NCI-H1417 (cell line): ENCODE measurements at places on chromosomes 7 and 10.

DNA sequence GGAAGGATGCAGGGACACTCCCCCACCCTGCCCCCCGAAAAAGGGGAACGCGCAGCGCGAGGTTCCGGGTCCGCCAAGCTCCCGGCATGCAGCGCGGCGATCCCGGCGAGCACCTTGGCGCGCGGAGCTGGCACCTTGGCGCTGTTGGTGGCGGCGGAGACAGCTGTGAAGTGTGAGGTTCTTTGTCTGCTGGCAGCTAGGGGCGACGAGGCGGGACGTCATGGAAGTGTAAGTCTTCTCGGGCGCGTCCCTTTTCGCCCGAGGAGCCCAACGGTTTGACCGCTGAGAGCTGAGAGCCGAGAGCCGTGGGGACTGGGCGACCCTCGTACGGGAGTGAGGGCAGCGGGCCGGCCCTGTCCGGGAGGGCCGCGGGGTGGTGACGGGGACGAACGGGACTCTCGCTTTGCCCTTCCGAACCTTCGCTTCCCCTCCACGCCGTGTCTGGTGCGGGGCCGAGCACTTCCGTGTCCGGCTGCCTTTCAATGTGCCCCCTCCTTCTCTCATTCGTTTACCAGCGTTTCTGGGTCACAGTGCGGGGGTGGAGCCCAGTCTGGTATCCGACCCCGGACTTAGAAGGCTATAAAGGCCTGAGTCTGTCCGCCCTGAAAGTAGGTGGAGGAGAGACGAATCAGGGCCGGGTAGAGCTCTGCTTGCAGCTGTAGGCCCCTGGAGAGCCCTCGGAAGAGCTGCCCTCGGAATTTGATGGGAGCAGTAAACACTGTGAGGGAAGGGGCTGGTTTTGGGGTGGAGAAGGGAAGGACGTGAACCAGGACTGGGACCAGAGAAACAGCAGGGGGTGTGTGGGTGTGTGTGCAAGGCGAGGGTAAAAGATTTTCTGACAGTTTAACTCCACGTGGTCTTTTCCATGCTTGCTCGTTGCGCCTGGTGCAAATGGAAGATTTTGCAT is at the start of gene CRCP:
Gene CRCP, plus strand, starts transcription at position 105 of the 907 bp plus-strand sequence. Its CDS starts 116 bp downstream, at position 221.
- DNase-seq = peak; percentile 90

GRCh38 chr7:40795607-40796006 is 660.8 kb downstream of the SUGCT start:
- DNase-seq = no peak

DNA sequence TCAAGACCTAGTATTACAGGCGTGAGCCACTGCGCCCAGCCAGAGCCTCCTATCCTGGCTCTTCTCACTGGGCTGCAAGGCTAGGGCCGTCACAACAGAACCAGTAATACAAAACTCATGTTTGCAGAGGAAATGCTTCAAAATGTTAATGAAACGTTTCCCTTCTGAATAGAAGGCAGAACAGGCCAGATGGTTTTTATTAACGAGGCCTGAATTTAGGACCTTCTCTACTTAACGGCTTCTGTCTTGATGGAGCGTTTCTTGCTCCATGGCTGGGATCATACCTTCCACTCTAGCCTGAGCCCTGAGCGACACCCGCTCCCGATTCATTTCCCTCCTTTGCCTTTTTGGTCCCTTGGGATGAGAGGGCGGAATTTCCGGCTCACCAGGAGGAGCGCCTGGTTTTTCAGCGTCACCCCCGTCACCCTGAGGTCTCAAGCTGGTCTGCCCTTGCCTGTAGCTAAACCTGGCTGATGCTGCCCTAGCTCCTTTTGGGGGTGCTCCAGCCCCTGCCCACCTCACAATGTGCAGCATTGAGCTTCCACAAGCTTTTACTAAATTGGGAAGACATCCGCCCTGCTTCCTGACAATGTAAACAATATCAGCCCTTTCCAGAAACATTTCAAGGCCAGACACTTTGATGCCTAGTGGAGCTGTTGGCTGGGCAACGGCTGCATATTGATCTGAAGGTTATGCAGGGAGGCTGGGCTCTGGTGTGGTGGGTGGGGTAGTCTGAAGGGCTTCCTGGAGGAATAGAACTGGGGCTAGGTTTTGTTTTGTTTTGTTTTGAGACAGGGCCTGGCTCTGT is 5.2 kb downstream of the CLIP2 start:
- DNase-seq = no peak

DNA sequence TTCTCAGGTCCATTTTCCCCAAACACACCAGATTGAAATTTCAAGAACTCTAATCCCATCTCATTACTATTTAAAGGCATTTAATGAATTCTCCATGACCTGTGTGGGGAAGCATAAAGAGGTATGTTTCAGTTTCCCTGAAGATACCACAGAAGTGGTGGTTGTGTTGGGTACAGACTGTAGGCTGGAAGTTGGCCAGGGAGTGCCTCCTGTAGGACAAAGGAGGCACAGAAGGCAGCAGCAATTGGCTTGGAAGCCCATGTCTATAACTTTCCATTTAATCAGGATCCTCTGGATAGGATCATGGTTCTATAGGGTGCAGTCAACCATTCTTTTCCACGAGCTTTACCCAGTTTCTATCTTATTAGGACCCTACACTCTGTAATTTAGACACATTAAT is 8.6 kb upstream of the BET1 start:
- no peak for DNase-seq

DNA sequence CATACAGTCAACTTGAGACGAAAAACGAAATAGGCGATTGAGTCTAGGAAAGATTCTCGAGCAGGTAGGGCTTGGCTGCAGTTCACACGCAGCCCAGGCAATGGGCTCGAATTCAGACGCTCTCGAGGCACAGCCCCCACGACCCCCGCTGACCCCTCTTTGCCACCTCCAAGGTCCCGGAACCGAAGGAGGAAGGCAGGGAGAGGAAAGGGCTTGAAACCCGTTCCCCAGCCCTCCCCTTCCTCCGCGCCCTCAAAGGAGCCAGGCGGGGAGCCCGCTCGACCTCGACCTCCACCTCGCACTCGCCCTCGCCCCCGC is 441 bp downstream of the CCDC186 start:
- DNase-seq = no peak

- no peak for DNase-seq
These were observed 697 bp downstream of the ARPC1A start for GRCh38 chr7:99326408-99326782.

GRCh38 chr10:85319826-85320225 is 991.4 kb downstream of the CCSER2 start:
- peak; percentile 47 for DNase-seq

- no peak for DNase-seq
These were observed 185.9 kb upstream of the ASAH2 start for GRCh38 chr10:50437248-50437647.

- no peak for DNase-seq
These were observed 2.1 kb downstream of the ENTPD7 start for GRCh38 chr10:99661377-99661763.

GRCh38 chr10:90960355-90960814 is 39.5 kb upstream of the ANKRD1 start:
- no peak for DNase-seq

GRCh38 chr7:130279286-130279685 is 12.6 kb downstream of the CPA2 start:
- DNase-seq = no peak

DNA sequence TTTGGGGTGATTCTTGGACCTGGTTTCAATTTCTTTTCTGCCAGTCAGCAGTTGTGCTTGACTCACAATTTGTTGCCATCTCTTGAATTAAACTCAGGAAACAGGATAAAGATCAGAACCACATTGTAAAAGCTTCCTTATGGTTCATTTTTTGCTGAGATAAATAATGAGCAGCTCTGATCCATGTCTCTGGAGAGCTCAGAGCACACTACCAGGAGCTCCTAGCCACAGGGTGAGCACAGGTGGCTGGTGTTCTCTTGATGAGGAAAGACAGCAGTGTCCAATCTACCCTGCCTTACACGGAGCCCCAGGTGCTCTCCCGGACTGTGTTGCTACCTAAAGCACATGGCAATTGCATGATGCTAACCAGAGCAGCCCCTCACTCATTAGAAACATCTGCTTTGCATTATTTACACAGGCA is 17.2 kb upstream of the FAM170B start:
- no peak for DNase-seq

- DNase-seq = no peak
These were observed 46.3 kb downstream of the INSYN2A start for GRCh38 chr10:127150136-127150535.

GRCh38 chr7:23456093-23456492 is 14.2 kb downstream of the IGF2BP3 start:
- no peak for DNase-seq

DNA sequence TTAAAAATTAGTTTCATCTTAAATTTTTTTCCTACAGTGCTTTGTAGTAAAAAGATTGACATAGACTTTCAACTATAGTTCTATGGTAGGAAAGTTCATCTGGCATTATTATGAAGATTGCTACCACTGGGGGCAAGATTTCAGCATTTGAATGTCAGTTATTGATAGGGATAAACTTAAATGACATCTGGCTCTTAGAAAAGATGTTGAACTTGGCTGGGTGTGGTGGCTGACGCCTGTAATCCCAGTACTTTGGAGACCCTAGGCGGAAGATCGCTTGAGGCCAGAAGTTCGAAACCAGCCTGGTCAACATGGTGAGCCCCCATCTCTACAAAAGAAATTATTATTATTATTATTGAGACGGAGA is 1.4 kb upstream of the TRA2A start:
- DNase-seq = no peak

DNA sequence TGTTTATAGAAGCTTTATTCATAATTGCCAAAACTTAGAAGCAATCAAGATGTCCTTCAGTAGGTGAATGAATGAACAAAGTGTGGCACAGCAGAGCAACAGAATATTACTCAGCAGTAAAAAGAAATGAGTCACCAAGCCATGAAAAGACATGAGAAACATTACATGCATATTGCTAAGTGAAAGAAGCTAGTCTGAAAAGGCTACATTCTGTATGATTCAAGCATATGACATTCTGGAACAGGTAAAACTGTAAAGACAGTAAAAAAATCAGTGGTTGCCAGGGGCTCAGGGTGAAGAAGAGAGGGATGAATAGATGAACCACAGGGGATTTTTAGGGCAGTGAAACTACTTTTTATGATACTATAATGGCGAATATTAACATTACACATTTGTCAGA is 80.9 kb upstream of the APBB1IP start:
- DNase-seq = no peak

DNA sequence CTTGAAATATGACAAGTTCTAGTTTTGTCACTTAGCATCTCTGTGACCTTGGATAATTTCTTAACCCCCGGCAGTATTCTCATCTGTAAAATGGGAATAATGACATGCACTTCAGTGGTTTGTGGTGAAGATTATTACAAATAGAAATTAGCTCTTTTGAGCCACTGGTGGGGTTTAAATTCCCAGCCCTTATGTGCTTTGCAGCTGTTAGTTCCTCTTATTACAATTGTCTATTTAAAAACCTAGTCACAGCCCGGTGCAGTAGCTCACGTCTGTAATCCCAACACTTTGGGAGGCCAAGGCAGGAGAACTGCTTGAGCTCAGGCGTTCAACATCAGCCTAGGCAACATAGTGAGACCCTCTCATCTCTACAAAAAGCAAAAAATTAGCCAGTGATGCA is 30.1 kb downstream of the CAV1 start:
- DNase-seq = no peak

GRCh38 chr10:72344932-72345331 is 9.8 kb downstream of the DNAJB12 start:
- no peak for DNase-seq

DNA sequence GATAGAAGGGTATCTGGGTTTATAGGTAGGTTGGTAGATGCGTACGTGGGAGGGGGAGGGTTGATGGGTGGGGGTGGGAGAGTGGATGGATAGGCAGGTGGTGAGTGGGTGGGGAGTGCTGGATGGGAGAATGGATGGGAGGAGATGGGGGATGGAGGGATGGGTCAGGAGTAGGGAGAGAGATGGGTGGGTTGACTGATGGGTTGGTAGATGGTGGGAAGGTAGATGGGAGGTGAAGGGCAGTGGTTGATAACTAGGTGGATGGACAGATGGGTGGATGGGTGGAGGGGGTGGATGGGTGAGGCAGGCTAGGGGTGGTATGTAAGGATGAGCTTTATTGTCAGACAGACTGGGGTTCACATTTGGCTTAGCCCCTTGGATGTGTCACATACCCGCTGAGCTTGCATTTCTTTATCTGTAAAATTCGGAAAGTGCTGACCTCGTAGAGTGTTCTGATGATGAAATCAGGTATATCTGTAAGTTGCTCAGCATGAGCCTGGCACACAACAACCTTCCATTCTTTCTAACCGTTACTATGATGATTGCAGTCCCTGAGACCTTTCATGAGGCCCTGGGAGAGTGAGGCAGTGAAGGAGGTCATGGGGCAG is 34.3 kb downstream of the SLIT1 start:
- DNase-seq = no peak

GRCh38 chr7:32890010-32890792 is 1.4 kb downstream of the KBTBD2 start:
- peak; percentile 63 for DNase-seq

GRCh38 chr10:42956045-42956444 is 120.8 kb upstream of the RET start:
- DNase-seq = no peak

- peak; percentile 9 for DNase-seq
These were observed 132.6 kb downstream of the RGS10 start for GRCh38 chr10:119409906-119410305.

GRCh38 chr10:104052431-104052830 is 33.2 kb downstream of the COL17A1 start:
- no peak for DNase-seq

DNA sequence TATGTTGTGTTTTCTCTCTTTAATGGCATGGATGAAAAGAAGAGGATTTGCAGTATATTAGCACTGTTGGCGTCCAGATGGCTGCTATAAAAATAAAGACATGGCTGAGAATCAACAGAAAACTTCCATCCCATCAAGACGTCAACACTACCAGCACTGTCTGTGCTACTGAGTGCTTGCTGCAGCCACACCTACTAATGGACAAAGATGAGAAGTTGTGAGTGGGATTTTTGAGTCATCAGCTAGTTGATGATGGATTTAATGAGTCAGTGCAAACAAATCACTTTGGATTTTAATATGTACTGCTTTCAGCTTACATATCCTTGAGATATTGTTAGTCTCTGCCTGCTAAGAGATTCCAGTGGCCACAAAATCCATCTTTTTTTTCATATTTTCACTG is 631.0 kb upstream of the ANKRD30A start:
- no peak for DNase-seq

- DNase-seq = no peak
These were observed 7.4 kb upstream of the ZMYND11 start for GRCh38 chr10:127612-128432.

- no peak for DNase-seq
These were observed 42.3 kb upstream of the PNLIPRP3 start for GRCh38 chr10:116385311-116385710.

- peak; percentile 82 for DNase-seq
These were observed 523 bp downstream of the PURB start for GRCh38 chr7:44884621-44885393.
